PC-3 (cell line): ENCODE measurements at places on chromosomes 13 and 19.

DNA sequence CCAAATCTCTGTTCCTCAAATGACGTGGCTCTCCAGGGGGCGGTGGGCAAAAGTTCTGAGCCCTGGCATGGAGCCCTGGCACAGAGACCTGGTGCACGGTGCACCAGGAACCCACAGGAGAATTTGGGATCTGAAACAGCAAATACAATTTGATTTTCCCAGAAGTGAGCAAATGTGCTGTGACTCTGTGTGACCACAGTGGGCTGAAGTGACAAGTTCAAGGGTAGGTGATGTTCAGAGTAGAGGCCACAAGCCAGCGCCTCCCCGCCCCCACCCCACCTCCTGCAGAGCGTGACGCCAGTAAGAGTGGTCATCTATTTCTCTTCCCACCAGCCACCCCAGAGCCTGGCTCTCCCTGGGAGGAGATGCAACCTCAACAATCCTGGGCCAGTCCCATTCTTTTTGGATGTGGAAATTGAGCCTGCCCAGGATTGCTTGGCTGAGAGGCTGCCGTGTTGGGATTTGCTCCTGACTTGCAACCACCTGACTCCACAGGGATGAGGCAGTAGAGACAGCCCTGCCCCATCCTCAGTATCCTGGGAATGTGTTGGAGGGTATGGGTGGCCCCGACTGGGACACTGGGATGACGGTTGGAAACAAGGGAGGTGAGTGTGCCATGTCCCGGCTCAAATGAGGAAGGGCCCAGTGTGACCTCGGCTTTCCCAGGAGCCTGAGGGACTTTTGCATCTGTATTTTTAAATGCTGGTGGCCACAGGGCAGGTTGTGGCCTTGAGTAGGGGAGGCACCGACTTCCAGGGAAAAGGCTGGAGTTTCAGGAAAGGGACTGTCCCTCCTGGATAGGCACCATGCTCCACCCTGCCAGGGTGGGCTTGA, 11.1 kb upstream of the BCL3 start:
- DNase-seq = no peak

DNA sequence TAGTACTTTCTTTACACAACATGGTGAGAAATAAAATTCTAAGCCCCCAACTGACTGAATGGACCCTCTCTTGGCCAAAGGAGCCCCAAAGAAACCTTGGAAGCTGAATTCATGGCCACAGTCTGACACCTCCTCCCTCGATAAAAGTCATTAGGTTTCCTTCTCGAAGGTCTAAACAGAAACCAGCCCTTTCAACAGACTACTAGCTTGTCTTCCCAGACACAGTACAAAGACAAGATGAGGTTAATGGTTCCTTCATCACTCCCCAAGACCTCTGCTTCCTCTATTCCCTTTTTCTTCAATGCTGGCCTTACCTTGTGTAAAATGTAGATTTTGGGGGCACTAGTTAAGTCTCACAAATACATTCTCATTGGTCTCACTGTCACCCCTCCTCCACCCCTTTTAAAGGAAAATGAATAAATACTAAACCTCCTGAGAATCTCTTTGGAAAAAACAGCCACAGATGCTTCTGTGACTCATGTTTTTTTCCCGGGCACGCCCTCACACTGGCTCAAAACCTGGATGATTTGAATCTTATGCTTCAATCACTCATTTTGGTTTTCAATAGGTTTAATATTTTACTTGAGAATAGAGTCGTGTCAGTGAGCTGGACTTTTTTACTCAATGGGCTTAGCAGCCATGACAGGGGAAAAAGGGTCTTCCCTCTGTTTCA, 65.8 kb upstream of the MED4 start:
- DNase-seq = peak; percentile 44

- no peak for DNase-seq
Measured at GRCh38 chr13:42649141-42649540, 75.2 kb downstream of the TNFSF11 start.

DNA sequence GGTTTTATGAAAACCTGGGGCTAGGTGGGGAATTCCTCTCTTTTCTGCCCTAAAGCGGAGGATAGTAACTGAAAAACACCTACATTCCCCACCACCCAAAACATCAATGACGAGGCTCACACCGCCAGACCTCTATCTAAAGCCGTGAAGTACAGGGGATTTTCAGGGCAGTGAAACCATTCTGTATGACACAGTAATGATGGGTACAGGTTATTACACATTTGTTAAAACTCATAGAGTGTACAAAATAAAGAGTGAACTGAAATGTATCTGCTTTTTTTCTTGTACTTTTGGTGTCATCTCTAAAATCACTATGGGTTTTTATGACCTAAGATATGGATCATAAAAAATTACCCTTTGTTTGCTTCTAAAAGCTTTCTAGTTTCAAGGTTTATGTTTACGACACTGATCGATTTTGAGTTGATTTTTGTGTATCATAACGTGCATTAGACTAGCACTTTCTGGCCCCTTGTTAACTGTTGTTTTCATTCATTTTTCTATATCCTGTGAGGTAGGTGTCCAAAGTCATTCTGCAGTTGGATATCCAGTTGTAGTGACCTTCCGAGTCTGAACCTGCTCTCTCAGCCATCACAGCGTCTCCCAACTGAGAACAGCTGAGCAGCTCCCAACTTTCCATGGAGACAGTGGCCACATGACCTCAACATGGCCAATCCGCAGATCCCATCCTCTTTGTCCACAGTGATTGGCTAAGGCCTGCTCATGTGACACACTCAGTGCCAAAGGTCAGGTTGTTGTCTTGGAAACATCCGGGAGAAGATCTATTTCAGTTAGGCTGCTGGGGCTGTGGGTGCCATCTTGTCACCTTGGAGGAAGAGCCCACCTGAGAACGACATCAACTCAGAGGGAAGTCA, 10.3 kb downstream of the MBD3L2B start:
- no peak for DNase-seq

DNA sequence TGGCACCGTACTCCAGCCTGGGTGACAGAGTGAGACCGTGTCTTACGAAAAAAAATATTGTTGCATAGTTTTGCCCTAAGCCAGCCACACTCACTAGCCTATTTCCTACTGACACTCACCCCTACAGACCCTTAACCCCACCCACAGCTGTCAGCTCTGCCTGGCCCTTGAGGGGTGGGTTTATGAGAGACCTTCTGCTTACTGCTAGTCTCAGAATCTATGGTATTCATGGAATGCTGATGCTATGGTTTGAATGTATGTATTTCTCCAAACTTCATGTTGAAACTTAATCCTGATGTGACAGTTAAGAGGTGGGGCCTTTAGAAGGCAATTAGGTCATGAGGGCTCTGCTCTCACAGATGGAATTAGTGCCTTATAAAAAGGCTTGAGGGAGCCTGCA, 79.2 kb upstream of the LRCH1 start:
- no peak for DNase-seq

- no peak for DNase-seq
Measured at GRCh38 chr13:50548586-50548985, 294.9 kb downstream of the DLEU7 start.

DNA sequence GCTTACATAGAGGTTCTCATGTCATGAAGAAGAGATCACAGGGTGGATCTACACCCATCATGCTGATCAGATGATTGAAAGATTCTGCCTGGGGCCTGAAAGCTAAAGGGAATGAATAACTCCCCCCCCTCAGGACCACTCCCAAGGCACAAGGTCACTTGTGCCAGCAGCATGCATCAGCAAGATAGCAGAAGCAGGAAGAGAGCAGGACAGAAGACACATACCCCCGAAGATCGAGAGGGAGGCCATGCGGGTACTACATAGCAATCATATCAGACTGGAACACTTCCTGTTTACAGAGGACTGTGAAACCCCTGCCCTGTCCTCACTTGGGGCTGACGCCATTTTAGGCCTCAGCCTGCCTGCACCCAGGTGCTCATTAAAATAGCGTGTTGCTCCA, 143.2 kb upstream of the EDNRB start:
- DNase-seq = no peak

- no peak for DNase-seq
Measured at GRCh38 chr13:108983273-108983672, 353.9 kb downstream of the MYO16 start.

DNA sequence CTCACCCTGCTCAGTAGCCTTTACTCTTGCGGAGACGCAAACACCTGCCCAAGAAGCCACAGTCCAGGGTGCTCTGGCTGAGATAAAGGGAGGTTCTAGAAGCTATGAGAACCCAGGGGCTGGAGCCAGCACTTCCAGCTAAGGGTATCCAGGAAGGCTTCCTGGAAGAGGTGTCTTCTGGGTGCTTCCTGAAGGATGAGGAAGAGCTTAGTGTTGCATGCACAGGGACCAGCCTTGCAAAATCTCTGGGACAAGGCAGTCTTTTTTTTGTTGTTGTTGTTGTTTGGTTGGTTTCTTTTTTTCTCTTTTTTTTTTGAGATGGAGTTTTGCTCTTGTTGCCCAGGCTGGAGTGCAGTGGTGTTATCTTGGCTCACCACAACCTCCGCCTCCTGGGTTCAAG, 20.6 kb downstream of the MYBPC2 start:
- no peak for DNase-seq

DNA sequence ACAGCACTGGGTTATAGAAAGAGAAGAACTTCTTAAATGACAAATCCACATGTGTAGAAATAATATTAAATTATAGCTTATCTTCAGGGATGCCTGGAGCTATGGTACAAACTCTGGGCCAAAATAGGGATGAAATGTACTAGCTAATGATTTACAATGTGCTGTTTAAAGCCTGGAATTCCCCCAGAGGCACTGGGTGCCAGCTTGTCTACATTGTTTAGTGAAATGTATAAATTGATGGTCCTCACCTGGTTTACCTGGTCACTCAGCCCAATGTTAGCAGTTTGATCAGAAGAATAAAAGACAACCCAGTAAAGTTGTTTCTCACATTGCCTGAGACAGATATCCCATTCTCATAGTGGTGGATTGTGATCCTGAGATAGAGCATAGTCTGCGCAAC, 597.2 kb downstream of the DIAPH3 start:
- DNase-seq = no peak

- DNase-seq = no peak
Measured at GRCh38 chr13:60398379-60398891, 1.4 kb downstream of the TDRD3 start.

DNA sequence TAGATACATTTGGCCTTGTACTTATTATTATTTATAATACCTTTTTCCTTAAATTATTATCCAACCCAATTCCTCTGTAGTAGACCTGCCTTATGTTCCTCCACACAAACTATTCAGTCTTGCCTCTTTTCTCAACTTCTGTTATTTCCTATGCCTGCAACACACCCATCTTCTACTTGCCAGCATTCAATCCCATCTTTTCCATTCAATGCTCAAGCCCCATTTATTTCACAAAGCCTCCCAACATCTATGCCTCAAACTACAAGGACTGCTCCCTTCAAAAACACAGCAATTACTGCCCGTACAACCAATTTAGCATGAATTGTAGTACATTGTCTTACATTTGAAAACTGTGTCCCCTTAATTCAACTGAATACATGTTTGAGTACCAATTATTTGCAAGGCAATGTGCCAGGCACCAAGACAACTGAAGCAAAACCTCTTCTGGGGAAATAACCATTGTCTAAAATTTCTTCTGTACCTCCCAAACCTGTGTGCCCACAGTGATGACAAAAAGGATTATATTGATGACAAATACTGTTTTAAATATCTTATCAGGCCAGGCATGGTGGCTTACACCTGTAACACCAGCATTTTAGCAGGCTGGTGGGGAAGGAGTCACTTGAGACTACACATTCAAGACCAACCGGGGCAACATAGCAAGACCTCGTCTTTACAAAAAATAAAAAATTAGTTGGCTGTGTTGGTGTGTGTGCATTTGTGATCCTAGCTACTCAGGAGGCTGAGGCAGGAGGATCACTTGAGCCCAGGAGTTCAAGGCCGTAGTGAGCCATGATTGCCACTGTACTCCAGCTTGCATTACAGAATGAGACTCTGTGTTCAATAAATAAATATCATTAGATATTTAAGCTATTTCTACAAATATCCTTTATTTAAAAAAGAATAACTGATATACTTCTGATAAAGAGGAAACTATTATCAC, 35.1 kb downstream of the ELF1 start:
- DNase-seq = no peak

GRCh38 chr13:111789420-111789819, 277.5 kb upstream of the SOX1 start:
- DNase-seq = peak; percentile 0

- DNase-seq = peak; percentile 44
Measured at GRCh38 chr13:51935326-51936171, 73.8 kb downstream of the CCDC70 start.

GRCh38 chr13:72129117-72129516, 262.1 kb upstream of the DACH1 start:
- no peak for DNase-seq

GRCh38 chr19:56622374-56622773, 20.6 kb upstream of the SMIM17 start:
- DNase-seq = no peak

DNA sequence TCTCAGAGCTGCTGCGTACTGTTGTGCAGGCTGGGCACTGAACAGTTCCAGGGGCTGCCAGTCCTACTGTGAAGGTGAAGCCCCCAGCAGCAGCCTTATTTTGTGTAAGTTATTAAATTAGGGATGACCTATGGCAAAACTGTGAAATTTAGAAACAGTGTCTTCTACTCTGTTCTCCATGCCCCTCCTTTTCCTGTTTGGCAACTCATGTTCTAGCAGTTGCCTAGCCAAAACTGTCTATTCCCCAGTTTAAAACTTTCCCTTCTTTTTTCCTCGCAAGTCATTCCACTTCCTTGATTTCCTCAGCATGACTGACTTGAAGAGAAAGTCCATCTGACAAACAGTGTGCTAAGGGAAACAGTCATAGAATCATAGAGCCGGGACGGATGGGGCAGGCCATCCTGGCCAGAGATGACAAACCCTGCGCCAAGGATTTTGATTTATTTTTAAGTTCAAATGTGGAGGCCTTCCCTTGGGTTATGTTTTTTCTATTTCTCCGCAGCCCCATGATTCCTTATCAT, 78.1 kb upstream of the OLFM4 start:
- no peak for DNase-seq

- DNase-seq = no peak
Measured at GRCh38 chr13:112748947-112749735, 59.3 kb downstream of the ATP11A start.

- no peak for DNase-seq
Measured at GRCh38 chr13:26678796-26679195, 81.8 kb downstream of the GPR12 start.

GRCh38 chr13:33081666-33082065, 65.4 kb downstream of the KL start:
- no peak for DNase-seq

DNA sequence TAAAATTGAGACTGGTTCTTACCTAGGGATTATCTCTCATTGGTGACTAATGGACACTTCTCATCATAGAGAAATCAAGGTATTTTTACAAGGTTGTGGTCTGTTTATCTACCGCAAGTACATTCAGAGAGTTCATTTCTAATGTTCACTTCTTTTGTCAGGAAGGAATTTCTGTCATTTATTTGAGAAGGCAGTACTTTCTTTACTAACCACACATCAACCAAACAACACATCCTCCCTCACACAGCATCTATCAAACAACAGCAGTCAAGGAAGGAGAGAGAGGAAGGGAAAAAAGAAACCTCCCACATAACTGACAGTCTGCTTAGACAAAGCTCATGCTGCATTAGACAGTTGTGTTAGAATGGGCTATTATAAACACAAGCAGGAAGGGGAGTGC, 182.3 kb upstream of the KLF12 start:
- peak; percentile 82 for DNase-seq

GRCh38 chr13:108226184-108226583, 8.0 kb downstream of the ABHD13 start:
- no peak for DNase-seq
